Dermis lymphatic vessel endothelial cell (primary cell): ENCODE measurements at places on chromosomes 12 and 14. TPM values are rescaled to one million over a fixed set of nuclear protein-coding genes. Genes with fewer than 3 reads are reported as not detected.

HCAR2 gene
- not detected in 2 replicates for total RNA-seq

CD4 gene
- total RNA-seq: not detected in 2 replicates

NRL gene
- total RNA-seq: 0.69 and 2.2 TPM in 2 replicates

GPRC5D gene
- total RNA-seq: not detected in 2 replicates

IKBIP gene
- 20.7 and 26.6 TPM in 2 replicates for total RNA-seq

POTEG gene
- not detected in 2 replicates for total RNA-seq

GDF3 gene
- total RNA-seq: 0.26 and 1.2 TPM in 2 replicates

SNRNP35 gene
- total RNA-seq: 11.3 and 13.4 TPM in 2 replicates

A2ML1 gene
- total RNA-seq: not detected in 2 replicates

TMTC2 gene
- 6.1 and 7.6 TPM in 2 replicates for total RNA-seq

DAAM1 gene
- 29.8 and 73.6 TPM in 2 replicates for total RNA-seq

CMA1 gene
- total RNA-seq: not detected in 2 replicates

SLC6A15 gene
- 1.0 and 1.1 TPM in 2 replicates for total RNA-seq

PLEKHG7 gene
- total RNA-seq: not detected in 2 replicates

TUBA1C gene
- 79.7 and 102 TPM in 2 replicates for total RNA-seq

LIN7A gene
- 0.09 and 0.22 TPM in 2 replicates for total RNA-seq

ATF7 gene
- total RNA-seq: 8.0 and 9.7 TPM in 2 replicates

NDRG2 gene
- total RNA-seq: 5.7 and 7.2 TPM in 2 replicates

CEP83 gene
- total RNA-seq: 2.5 and 7.4 TPM in 2 replicates

KRT79 gene
- not detected in 2 replicates for total RNA-seq

KLRC1 gene
- not detected in 2 replicates for total RNA-seq

DLGAP5 gene
- 5.1 and 7.6 TPM in 2 replicates for total RNA-seq

CLECL1 gene
- not detected in 2 replicates for total RNA-seq
